ENCODE measurements at places on chromosomes 16 and 17.
A peak's percentile ranks its signal among the peaks of the same experiment; 100 is the strongest.

DNA sequence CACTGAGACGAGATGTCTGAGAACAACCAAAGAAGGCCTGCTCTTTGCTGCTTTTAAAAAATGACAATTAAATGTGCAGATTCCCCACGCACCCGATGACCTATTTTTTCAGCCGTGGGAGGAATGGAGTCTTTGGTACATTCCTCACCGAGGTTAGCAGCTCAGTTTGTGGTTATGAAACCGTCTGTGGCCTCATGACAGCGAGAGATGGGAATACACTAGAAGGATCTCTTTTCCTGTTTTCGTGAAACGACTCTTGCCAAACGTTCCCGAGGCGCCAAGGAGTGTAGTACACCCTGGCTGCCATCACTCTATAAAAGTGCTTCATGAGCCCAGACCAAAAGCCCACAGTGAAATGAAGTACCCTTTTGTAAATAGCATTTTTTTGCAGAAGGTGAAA lies 87.8 kb downstream of the CRISPLD2 start:
- DNase-seq: no peak

DNA sequence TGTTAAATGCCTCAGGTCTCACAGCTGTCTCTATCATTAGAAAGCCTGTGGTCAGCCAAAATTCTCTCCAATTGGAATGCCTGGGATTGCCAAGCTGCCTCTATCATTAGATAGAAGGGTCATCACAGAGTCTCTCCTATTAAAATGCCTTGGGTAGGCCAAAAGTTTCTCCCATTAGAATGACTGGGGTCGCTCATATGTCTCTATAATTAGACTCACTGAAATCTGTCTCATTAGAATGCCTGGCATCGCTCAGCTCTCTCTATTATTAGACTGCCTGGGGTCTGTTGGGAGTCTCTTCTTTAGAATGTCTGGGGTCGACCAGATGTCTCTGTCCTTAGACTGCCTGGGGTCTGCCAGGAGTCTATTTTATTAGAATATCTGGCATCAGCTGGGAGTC lies 2265.1 kb downstream of the TP53TG3F start:
- no peak for DNase-seq

DNA sequence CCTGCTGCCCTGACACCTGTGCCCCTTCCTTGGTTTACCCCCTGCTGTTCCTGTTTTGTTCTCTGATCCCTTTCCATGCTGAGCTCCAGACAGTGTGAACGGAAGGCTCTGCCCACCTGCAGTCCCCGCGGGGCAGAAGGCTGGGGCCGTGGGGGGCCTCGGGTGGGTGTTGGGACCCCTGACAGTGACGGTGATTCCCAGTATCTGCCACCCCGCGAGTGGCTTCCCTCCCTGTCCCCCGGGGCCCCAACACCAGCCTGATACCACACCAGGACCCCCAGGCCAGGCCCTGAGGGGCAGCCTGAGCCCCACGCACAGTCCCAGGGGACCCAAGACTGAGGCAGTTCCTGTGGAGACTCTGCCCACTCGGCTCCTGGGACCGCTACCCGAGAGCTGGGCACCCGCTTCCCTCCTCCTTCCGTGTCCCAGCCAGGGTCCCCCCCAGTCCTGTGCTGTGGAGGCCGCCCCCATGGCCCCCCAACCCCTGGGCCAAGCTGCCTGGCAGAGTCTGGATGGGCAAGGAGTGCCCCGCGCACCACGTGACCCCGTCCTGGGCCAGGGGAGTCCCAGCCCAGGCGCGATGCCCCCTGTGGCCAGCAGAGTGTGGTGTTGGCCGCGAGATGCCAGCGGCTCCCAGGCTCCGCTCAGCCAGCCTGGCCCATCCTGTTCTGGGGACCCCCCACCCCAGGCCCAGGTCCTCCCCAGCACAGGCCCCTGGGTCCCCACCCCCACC lies 10.0 kb upstream of the C1QTNF8 start:
- DNase-seq: peak; percentile 12

DNA sequence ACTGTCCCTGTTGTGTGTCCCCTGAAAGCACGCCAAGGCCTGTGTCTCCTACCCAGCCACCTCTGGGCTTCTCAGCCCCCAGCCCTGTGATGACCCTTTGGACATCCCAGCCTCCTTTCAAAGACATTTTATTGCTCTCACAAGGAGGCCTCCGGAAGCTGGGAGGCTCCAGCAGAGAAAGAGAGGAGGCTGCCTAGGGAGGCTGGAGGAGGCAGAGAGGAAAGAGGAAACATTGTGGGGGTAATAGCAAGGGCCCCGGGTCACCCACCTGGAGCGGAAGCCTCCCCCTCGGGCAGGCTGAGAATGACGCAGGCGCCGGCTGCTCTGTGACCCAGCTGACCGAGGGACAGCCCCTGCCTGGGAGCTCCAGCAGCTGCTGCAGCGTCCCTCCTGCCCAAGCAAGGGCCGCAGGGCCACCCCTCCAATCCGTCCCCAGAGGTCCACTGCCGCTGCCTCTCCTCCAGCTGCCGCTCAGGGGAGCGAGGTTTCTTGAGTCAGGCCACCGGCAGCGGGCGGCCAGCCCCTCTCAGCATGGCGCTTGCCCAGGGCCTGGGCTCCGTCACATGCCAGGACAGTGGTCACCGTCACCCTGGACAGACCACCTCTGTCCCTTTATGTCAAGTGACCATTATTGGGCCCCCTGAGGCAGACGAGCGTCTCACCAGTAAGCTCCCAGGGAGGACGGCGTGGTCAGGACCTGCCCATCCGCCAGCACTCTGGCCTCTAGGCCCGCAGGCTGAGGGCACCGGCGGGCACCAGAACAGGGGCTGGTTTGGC lies 29.3 kb downstream of the ACTG1 start:
- DNase-seq: no peak

DNA sequence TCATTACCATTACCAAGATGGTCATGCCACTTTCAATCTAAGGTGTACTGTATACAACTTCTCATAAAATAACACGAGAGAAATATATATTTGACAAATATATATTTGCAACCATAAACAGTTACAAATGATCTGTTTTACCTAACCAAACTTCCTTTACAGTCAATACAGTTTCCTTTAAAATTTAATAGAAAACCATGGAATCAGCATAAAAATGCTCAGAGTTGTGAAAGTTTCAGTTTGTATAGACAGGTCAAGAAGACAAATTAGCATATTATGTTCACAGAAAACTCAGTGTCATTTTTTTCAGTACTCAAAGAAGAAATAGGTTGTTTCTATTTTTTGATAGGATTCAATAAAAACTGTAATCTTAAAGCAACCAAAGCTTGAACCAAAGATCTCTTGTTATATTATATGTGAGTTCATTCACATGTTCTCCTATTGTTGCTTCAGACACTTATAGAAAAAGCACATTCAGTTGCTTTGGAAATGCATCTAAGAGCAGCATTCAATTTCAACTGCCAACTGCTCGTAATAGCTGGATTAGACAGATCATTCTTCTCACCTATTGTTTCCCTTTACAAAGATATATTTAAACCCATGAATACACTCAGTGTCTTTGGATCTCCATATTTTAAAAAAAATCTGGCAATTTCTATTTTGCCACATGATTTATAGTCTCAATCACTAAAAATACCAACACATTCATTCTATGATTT lies 15.1 kb downstream of the SSH2 start:
- DNase-seq: no peak

DNA sequence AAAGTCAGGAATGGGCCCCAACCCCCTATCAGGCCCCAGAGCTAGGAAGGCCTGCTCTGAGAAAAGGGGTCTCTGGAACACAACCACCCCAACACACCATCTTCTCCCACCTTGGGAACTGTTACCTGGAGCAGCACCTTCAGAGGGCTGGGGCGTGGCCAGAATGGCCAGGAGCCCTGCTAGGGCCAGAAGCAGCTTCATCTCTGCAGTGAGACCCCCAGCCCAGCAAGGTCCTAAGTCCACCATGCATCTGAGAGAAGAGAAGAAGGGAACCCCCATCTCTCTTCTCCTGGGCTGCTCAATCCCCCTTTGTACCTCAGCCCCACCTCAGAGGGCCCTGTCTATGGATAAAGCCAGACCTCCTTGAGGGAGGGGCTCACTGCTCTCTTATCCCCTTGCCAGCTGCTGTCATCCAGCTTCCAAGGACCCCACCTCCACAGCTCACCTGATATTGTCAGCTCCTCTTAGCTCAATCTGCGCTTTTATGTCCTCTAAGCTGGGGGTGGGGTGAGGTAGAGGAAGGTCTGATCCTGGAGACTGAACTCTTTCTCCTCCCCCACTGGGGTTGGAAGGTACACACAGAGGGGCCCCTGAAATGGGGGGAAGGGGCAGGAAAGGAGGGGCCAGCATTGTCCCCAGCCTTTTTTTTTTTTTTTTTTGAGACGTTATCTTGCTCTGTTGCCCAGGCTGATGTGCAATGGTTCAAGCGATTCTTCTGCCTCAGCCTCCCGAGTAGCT lies at the start of gene MPO:
Gene MPO, minus strand, starts transcription at position 456 of the 738 bp plus-strand sequence. Its CDS starts 177 bp downstream, at position 279.
- no peak for DNase-seq

DNA sequence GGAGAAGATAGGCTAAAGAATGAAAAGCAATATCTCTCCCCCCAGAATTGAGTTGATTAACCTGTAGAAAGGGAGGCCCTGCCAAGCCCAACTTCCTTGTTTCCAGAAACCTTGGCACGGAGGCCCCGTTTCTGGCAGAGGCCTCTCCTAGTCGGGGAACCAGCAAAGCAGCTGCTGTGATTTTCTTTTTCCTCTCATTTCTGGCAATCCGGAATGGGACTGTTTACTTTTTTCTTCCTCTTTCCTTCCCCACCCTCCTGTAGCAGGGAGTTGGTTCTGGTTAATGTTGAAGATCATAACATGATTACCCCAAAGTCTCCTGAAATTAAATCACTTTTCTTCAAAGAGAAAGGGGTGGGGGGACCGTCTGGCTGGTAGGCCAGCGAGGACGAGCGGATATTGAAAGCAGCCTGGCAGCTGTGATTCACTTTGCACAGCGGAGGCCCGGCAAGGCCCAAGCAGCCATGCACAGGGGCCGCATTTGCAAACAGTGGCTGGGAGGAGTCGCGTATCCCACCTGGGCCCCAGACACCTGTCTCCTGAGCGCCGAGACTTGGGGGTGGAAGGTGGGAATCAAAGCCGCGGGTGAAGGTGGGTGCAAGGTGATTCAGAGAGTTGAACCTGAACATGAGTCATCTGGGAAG lies 51.5 kb downstream of the NTN1 start:
- no peak for DNase-seq

DNA sequence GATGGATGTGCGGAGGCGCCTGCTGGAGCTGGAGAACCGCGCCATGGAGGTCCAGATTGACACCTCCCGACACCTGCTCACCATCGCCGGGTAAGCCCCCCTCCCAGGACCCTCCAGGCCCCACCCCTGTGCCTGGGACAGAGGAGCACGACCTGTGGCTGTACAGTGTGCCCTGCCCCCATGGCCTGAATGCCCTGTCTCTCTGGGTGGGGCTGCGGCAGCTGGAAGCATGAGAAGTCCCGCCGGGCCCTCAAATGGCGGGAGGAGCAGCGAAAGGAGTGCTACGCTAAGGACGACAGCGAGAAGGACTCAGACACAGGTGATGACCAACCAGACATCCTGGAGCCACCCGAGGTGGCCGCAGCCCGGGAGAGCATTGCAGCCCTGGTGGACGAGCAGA lies 11.2 kb downstream of the BTBD17 start:
- DNase-seq: no peak

- peak; percentile 17 for DNase-seq
Measured at GRCh38 chr16:56600398-56600999, 7.9 kb upstream of the MT2A start.

GRCh38 chr17:45098869-45099616 lies 33.3 kb downstream of the PLCD3 start:
- peak; percentile 79 for DNase-seq

DNA sequence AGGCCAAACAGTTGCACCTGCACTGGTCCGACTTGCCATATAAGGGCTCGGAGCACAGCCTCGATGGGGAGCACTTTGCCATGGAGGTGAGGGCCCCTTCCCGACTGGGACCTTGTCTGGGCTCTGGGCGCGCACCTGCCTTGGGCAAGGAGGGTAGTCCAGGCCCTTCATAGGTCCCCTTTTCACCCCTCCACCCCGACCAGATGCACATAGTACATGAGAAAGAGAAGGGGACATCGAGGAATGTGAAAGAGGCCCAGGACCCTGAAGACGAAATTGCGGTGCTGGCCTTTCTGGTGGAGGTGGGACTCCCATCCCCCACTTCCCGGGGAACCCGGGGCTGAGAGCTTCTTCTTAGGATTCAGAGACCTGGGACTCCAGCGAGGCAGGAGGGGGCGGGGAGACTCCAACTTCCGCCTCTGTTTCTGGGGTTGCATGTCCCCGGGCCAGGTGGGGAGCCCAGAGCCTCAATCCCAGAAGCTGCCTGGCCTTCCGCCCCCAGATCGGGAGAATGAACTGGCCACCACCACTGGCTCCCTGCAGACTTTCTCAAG lies 7.8 kb downstream of the CA4 start:
- no peak for DNase-seq

- no peak for DNase-seq
Measured at GRCh38 chr17:63925615-63926014, 6.5 kb downstream of the CD79B start.

DNA sequence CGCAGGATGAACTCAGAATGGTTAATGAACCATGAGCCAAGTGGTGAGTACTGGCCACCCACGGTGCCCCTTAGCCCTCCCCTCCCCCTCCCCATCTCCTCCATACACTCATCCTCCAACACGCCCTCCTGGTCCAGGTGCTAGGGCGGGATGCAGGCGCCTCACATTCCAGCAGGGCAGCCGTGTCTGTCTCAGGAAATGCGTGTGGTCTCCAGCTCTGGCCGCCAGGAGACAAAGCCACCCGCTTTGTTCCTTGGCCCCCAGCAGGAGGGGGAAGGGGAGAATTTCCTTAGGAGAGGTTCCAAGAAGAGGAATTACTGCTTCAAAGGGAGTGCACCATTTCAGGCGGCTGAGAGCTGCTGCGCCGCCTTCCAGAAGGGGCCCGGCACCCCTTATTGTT lies 29.7 kb upstream of the RMI2 start:
- DNase-seq: no peak

DNA sequence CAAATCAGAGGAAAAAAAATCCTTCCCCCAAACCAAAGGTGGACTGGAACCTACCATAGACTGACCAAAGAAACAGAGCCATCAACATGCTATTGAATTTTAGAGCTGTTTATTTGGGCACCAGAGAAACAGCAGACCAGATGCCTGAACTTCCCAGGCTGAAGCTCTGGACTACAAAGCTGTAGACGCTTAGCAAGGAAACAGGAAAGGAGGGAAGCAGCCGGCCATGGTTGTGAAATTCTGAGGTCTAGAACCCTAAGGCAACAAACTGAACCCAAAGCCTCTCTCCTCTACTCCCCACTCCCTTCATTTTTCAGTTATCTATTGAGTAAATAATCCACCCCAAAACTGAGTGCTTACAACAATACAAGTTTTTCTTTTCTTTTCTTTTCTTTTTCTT lies 45.4 kb upstream of the MEIOC start:
- no peak for DNase-seq

GRCh38 chr17:31521632-31522283 lies 130.3 kb downstream of the RAB11FIP4 start:
- DNase-seq: no peak

- no peak for DNase-seq
Measured at GRCh38 chr17:49730078-49730784, 22.5 kb upstream of the SLC35B1 start.

GRCh38 chr17:35116845-35117244 lies 2.8 kb downstream of the RAD51D start:
- no peak for DNase-seq

Data from hypothalamus (tissue), 51 donors.